ENCODE measurements at places on chromosomes 12 and 14. TPM values are rescaled to one million over a fixed set of nuclear protein-coding genes. Genes with fewer than 3 reads are reported as not detected.

DNA sequence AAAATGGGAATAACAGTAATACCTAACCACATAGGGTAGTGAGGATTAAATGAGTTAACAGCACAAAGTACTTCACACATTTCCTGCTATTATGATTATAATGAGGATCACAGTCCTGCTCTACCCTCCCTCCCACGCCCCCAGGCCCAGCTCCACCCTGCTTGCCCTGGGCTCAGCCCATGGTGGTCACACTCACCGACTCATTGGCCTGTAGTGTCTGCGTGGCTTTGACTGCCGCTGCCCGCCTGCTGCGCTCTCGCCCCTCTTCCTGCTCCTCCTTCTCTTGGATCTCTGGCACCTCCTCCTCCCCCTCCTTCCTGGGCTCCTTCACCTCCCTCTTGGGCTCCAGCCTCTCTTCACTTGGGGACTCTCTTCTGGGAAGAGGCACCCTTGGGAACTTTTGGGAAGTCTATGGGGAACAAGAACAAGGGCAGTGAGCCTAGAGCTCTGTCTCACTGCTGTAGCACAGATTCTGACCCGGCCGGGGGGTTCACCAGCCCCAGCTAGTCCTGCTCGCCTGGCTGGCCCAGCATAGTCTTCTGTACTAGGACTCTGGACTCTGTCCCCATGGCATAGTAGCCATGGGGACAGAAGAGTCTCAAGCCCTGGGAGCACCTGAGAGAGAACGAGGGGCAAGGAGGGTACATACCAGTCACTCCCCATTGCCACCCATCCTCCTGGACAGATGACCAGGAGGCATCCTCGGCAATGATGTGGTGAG is 7.1 kb upstream of the PNMA1 start:
- no peak for DNase-seq

- no peak for DNase-seq
These were observed 45.5 kb downstream of the RAD52 start for GRCh38 chr12:904010-904414.

- DNase-seq = no peak
These were observed 35.5 kb upstream of the SOCS2 start for GRCh38 chr12:93536766-93537488.

NXPH4 gene
- 0.25 TPM for total RNA-seq

SAMD4A gene
- total RNA-seq = 4.7 TPM

FOXN4 gene
- not detected for total RNA-seq

GPR137C gene
- total RNA-seq = not detected

All from activated naive CD4-positive, alpha-beta T cell treated with anti-CD3 and anti-CD28 coated beads for 36 hours (primary cell).